Left renal cortex interstitium (tissue), 4 donors: ENCODE measurements at places on chromosomes 6 and 20.

DNA sequence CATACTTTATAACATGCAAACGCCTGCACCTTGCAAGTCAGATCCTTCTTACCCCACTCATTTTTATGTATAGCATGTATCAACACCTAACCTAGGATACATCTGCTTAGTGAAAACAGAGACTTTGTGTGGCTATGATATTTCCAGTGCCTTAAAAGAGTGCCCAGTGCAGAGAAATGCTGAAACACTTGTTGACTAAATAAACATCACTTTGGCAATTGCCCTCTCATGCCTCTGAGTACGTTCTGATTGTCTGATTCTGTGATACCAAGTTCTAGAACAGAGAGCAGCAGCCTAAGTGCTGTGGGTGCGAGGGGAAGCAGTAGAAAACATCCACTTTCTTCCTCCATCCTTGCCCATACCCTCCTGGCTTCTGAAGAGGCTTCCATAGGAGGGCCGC lies 13.6 kb downstream of the PLEKHG1 start:
- DNase-seq = no peak

DNA sequence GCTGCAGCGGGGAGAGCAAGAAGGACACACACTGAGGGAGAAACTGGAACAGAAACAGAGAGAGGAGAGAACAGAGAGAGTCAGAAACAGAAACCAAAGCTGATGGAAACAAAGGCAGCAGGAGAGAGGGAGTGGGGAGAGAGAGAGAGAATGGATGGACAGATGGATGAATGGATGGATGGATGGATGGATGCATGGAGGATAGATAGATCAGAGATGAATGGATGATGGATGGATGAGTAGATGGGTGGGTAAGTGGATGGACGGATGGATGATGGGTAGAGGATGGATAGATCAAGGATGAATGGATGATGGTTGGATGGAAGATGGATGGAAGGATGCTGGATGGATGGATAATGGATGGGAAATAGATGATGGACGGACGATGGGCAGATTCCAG lies 35.0 kb upstream of the PHACTR3 start:
- DNase-seq = no peak

GRCh38 chr6:16921399-16922110 lies 160.3 kb upstream of the ATXN1 start:
- DNase-seq = no peak

DNA sequence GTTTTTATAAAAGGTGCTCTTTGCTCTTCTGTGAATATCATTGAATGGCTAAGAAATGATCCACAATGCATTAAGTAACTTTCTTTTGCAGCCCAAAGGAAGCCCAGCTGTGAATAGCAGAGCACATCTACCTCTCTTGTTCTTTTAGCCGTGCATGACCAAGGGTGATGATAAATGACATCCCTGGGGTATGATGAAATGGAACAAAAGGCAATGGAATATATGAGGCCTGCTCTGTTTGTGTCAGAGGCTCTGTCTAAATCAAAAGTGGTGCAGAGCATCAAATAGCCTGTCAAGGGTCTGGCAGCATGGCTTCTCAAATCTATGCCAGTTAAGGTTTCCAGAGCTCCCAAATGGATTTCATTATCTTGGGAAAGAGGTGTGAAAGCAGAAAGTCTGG lies 362.6 kb upstream of the RNF217 start:
- DNase-seq = no peak

DNA sequence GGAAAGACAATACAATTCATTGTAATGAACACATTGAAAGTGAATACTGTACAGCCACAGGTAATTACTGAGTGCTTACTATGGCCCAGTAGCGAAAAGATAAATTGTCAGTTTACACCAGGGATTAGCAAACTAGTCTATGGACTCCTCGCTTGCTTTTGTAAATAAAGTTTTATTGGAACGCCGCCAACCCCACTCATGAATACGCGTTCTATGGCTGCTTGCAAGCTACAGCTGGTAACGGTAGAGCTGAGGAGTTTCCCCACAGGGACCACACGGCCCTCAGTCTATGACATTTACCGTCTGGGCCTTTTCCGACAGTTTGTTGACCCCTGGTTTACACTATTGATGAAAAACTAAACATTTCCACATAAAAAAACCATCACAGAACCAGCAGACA lies 24.2 kb downstream of the LAMA5 start:
- DNase-seq = no peak

GRCh38 chr6:118965371-118965770 lies 30.4 kb upstream of the MCM9 start:
- no peak for DNase-seq

- DNase-seq = no peak
These were observed 894.9 kb downstream of the EYS start for GRCh38 chr6:64812138-64812537.

DNA sequence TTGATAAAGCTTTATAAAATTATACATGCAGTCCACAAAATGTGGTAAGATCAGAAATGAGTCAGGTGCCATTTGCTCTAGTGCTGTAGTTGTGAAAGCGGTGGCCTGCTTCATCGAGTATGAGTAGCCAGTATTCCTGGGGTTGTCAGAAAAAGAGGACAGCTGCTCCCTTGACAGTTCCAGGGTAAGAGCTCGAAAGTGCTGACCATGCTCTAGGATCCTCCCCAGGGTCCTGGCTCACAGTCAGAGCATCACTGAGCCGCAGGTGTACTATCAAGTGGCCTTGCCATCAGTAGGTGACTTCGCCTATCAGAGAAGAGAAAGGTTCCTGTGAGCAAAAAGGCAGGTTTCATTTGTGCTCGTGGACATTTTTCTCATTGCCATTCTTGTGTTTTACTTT lies 3.6 kb downstream of the BTBD3 start:
- no peak for DNase-seq

- DNase-seq = no peak
These were observed 531 bp upstream of the CCN2 start for GRCh38 chr6:131951576-131952230.
